ENCODE measurements at places on chromosomes 12 and 14.

- no peak for DNase-seq
Measured at GRCh38 chr14:75229661-75230139, 48.9 kb upstream of the FOS start.

- no peak for DNase-seq
Measured at GRCh38 chr14:98963610-98964009, 308.4 kb downstream of the BCL11B start.

DNA sequence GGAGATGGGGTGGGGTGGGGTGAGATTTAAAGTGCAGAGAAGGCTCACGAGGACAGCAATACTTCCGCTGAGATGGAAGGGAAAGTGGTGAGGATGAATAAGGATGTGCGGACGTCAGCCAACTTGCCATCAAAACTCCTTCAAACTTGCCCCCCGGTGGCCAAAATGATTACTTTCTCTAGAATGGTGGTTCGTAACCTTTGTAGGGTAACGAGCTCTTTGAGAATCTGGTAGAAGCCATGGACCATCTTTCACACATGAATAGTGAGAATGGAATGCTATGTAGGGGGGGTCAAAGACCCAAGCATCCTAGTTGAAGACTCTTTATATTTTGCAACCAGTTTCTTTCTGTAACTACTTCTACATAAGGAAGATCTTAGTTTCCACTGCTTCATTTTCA, 245.9 kb upstream of the DDHD1 start:
- DNase-seq: no peak

- no peak for DNase-seq
Measured at GRCh38 chr14:72968316-72968715, 42.1 kb downstream of the DCAF4 start.

DNA sequence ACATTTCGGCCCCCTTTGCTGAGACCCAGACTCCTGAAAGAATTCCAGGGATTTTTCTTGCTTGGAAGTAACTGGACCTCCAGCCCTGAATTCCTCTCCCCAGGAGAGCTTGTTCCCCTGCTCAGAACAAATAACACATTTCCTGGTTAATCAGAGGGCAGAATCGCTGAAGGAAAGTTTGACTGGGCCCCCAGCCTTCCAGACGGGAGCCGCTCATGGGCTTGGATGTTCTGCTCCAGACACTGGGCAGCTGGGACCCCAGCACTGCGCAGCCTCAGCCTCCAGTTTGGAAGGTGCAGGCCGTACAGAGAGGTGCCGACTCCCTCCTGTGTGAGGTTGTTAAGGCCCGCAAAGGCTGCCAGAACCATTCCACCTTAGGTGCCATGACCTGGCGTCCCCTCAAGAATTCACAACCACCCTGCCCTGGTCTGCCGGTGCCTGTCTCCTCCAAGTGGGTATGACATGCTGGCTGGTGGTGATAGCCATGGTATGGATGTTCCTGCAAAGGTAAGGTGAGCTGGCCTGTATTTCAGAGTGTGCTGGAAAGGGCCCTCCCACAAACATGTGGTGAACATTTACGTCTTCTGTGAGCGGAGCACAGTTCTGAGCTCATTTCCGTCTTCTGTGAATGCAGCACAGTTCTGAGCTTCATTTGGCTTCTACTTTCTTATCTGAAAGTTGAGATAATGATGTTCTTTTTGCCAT, 5.1 kb upstream of the LTBP2 start:
- DNase-seq: no peak

DNA sequence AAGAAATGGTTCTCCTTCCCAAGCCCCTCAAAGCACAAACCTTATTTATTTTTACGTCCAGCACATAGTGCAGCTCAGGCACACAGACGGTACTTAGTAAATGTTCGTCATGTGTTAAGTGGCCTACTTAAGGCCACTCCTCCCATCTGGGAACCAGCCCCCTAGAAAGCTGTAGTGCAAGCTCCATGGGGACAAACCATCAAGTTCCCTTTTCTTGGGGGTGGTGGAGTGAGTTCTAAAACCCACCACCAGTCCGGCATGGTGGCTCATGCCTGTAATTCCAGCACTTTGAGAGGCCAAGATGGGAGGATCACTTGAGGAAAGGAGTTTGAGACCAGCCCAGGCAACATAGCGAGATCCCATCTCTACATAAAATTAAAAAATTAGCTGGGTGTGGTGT, 49.4 kb downstream of the PITPNM2 start:
- DNase-seq: no peak

GRCh38 chr12:82857911-82858533, 171.3 kb downstream of the TMTC2 start:
- DNase-seq: no peak

DNA sequence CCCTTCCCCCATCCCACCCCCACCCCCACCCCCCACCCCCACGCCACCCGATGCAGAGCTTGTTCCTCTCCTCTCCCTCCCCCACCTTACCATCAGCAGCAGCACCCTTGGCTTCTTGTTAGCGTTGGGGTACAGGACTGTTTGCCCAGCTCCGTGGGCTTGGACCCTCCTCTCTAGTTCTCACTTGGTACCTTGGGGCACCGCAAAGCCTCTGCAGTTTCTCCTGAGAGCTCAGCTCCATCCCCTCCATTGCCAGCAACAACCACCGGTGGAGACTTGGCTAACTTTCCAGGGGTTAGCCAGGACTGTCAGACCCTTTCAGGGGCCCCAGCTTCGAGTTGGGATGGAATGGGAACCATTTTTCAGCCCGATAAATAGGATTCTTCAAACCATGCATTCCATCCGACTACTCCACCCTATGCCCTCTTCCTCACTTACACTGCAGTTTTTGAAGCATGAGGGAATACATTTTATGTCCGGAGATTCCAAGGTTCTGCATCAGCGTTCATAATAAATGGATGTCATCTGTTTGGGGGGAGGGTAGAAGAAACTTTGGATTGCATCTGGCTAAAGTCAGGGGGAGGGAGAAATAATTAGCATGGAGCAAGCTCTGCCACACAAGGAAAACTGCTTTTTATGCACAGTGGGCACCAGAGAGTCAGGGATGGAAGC, 1.1 kb downstream of the SCN8A start:
- no peak for DNase-seq

- no peak for DNase-seq
Measured at GRCh38 chr12:102609996-102610395, 129.6 kb upstream of the IGF1 start.

GRCh38 chr14:69895109-69895508, 15.9 kb downstream of the SMOC1 start:
- DNase-seq: no peak

GRCh38 chr14:59897757-59898383, 22.1 kb upstream of the LRRC9 start:
- DNase-seq: no peak
